ENCODE measurements at places on chromosomes 3 and 15.

DNA sequence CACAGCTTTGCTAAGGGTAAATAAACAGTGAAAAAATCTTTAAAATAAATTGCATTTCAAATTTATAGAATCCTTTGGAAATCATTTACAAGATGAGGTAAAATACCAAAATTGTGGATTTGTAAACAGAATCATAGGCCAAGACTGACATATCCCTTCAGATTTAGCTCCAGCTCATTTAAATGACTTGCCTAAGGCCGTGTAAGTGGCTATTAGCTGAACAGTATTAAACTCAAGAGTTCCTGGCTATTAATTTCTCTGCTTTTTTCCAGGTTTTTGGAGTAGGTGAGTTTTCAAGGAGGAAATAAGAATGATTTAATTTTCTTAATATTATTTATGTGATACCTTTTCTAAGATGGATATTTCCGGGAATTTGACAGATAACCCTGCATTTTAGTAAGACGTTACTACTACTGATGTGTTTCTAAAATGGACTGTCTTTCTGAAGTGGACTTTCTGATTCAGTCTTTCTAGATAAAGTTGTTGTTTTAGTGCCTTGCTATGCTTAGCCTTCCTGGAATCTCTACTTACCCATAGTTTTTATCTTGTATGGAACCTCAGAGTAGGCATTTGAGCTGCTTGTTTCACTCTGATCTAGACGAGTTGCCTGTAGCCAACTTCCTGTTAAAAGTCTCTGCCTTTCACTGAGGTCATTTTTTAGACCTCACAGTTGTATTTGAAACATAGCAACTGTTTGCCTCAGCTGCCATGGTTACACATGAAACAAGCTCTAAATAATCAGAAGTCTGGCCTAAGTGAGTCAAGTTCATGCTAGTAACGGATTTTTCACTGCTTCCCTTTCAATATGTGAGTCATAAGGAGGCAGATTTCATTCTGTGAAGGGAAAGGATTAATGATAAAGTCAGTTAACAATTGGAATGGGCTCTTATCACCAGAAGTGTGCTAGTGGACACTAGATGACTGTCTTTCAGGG lies 127.0 kb downstream of the KLHL25 start:
- no peak for DNase-seq

DNA sequence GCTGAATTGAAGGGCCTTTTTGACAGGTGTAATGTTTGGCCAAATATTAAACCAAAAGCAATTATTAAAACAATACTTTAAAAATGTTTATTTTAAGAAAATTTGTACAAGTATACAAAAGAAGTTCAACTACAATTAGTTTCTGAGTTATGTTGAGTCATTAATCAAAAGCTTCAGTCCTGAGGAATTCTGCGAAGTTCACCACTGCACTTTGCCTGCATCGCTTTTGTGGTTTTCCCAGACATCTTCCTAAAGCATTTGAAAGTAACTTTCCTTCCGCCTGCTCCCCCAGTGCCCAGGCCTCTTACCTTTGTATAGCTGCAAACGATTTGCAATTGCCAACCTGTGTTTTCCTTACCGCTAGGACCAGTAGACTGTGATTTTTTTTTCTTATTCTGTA lies 69.5 kb downstream of the KCNAB1 start:
- no peak for DNase-seq

GRCh38 chr3:38454884-38455638 lies 1.4 kb downstream of the ACVR2B start:
- DNase-seq, result no peak

- DNase-seq, result peak; percentile 64
Observed at GRCh38 chr15:78299101-78299930, at the start of gene SKIC8. Gene SKIC8 (minus strand): TSS chr15:78299609. CDS start chr15:78295686, 3,923 bp downstream.

DNA sequence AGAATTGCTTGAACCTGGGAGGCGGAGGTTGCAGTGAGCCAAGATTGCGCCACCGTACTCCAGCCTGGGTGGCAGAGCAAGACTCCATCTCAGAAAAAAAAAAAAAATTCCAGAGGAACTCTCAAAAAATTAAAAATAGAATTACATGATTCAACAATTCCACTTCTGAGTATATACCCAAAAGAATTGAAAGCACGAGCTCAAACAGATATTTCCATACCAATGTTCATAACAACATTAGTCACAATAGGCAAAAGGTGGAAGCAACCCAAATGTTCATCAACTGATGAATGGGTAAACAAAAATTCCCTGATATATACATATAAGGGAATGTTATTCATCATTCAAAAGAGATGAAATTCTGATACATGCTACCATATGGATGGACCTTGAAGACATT lies 16.9 kb upstream of the MORF4L1 start:
- DNase-seq, result no peak

GRCh38 chr3:50154476-50154839 lies 666 bp upstream of the SEMA3F start:
- DNase-seq, result no peak

GRCh38 chr3:79521221-79521848 lies 246.5 kb downstream of the ROBO1 start:
- no peak for DNase-seq

DNA sequence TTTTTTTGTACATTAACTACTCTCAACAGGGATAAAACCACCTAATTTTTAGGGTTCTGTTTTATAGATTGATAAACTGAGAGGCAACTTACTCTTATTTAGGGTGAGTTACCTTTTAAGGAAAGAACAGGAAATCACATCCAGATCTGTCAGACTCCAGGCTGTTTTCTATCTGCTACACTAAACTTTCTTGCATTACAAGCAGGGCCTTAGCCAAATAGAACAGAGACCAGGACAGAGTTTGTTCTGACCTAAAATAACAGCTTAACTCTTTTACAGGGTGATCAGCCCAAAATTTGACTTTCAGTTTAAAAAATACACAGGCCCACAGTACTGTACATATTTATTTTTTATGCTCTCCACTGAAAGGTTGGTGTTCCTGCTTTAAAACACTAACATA lies 38.6 kb downstream of the SGO1 start:
- DNase-seq, result no peak

- DNase-seq, result no peak
Observed at GRCh38 chr15:48936666-48937065, 27.1 kb downstream of the SHC4 start.

DNA sequence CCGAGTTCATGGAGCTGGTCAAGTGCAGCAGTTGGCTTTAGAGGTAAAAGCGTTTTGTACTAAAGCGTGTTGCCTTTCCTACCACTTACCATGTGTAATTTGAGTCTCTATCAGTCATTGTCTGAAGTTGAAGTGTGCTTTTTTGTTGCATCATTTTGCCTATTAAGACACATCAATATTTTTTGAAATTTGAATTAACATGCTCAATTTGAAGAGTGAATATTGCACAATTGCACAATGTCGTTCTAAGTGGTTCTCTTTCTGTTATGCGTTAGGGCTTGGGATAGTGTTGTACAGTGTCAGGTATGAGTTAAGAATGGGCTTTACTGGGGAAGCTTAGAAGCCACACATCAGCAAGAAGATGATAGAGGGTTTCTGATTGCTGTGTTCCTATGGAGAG lies 84.0 kb upstream of the ACKR4 start:
- DNase-seq, result no peak

DNA sequence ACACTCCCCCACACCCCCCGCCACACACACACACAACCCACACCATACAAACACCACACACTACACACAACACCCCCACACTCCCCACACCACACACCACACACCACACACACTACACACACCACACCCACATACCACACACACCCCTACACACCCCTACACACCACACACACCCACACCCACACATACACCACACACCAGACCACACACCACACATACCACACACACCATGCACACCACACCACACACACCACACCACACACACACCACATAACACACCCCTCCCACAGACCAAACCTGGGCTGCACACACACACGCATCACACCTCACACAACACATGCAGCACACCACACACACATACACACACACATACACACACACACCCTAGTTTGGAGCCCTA lies 1.8 kb upstream of the RASGRF1 start:
- DNase-seq, result no peak

DNA sequence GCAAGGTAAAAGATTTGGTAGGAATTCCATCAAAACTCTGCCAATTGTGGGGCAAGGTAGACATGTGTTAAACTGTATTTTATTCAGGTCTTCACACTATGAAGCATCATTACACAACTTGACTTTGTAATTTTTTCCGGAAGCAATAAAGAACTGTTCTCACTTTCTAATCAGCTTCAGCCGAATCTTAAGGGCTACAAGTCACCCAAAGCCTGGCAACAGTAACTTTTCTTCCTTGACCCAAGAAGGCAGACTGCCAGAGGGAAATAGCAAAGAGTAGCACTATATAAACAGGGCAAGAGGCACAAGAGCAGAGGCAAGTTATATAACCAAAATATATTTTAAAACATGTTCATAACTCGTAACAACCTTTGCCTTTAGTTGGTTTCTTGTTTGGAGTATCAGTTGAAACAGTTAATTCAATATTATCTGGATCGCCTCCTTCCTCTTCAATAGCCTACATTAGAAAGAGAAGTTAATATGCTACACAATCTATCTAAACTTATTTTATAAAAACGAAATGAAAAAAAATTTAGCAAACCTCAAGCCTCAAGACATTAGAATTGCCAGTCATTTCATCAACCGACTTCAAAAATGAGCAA lies 1.4 kb downstream of the SLTM start:
- DNase-seq, result no peak

DNA sequence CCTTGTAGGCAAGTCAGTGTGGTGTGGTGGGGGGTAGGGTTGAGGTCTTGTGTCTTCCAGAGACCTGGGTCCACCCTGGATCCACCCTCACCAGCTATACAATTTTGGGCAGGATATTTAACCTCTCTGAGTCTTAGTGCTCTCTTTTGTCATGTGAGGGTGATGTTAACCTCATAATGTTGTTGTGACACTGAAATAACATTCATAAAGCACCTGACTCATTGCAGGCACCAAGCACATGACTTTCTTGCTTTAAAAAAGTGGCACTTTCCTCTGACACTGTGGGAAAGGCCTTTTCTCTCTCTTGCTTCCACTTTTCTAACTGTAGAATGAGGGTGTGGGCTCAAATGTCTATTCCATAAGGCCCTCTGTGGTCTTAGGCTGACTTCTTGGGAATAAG lies 75.5 kb downstream of the SCN10A start:
- no peak for DNase-seq

GRCh38 chr3:14132689-14133088 lies 7.8 kb downstream of the TMEM43 start:
- DNase-seq, result no peak

DNA sequence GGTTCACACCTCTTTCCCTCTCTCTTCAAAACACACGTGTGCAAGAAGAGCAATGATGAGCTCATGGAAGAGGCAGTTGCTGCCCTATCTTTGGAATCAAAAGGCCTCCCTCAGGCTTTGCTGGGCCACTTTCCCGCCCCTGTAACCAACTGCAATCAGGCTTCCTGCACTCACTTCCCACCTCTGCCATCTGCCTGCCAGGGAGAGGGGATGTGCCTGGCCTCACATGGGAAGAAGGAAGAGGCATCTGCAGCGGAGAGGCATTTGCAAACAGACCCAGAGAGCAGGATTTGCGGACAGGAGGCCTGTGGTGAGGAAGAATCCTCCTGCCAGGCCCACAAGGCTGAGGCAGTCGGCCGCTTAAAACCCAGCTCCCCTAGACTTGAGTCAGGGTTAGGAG lies 175.6 kb upstream of the ATP10A start:
- DNase-seq, result no peak

GRCh38 chr3:156445117-156446090 lies 109.5 kb downstream of the SSR3 start:
- no peak for DNase-seq

- DNase-seq, result no peak
Observed at GRCh38 chr3:195080571-195081151, 190.3 kb downstream of the XXYLT1 start.

DNA sequence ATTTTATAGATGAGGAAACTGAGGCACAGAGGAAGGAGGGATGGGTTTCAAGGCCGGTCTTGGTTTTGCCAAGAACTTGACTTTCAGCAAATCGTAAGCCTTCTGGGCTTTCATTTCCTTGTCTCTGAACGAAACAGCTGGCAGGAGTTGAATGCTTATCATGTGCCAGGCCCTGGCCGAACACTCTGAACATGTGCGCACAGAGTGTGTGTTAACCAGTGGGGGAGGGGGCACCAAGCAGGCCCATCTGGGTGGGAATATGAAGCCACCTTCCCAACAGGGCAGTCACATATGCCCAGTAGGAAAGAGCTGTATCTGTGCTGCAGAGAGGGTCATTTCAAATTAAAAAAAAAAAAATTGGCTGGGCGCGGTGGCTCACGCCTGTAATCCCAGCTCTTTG lies 29.3 kb downstream of the ZNF710 start:
- DNase-seq, result no peak

GRCh38 chr3:127959873-127960272 lies 44.8 kb downstream of the KBTBD12 start:
- no peak for DNase-seq

DNA sequence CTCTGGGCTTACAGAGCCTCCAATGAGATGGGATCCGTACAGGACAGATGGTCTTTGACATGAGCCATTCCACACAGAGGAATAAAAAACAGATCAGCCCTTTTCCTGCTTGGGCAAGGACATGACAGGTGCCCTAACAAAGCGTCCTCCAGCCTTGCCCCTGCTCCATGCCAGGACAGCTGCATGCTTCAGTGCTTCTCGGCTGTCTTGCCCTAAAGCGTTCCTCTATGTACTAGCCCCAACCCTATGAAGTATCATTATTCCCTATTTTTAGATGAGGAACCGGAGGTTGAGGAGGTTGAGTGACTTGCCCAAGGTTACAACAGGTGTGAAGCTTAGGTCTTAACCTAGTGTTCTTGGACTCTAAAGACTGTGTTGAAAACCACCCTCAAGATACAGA lies 10.5 kb downstream of the POMGNT2 start:
- no peak for DNase-seq

GRCh38 chr3:13346481-13347389 lies 73.4 kb downstream of the NUP210 start:
- DNase-seq, result peak; percentile 32

DNA sequence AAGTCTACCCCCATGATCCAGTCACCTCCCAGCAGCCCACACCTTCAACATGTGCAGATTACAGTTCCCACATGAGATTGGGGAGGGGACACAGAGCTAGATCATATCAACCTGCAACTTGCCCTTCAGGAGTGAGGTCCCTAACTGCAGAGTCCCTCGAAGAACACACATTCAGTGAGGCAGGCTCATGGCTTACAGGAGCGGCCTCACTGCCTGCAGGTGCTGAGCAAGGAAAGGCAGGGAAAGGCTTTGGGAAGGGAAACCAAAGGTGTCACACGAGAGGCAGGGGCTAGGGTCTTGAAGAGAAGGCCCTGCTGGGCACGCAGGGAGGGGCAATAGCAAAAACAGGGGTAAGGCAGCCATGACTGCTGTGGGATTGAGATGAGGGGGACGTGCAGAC lies 182.4 kb upstream of the CHRNA7 start:
- no peak for DNase-seq

DNA sequence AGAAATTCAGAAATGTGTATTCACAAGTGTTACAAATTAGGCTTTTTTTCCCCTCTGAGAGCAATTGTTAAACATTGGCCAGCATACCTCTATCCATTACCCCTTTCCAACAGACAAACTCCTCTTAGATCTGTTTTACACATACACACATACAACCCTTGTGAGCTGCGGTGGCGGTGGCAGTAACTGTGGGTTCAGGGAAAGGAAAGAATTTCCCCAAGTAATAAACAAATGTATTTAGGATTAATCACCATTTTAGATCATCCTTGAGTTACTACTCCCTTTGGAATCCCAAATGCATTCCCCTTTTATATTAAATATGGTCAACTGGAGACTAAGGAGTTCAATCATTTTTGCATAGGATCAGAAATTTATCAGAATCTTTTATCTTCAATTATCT lies 667.0 kb downstream of the FHIT start:
- DNase-seq, result no peak

Data from stimulated activated CD4-positive, alpha-beta T cell treated with anti-CD3 and anti-CD28 coated beads, Interleukin-1b, Interleukin-23, amount 100 ng/mL, for 1 hour (primary cell).